ENCODE measurements at places on chromosomes 12 and 14.

GRCh38 chr12:3777206-3777809, 24.4 kb upstream of the CRACR2A start:
- peak; percentile 58 for DNase-seq

- DNase-seq, result peak; percentile 35
Observed at GRCh38 chr12:120361506-120362208, 7.3 kb downstream of the MSI1 start.

- DNase-seq, result no peak
Observed at GRCh38 chr14:37668646-37669045, 73.2 kb downstream of the TTC6 start.

DNA sequence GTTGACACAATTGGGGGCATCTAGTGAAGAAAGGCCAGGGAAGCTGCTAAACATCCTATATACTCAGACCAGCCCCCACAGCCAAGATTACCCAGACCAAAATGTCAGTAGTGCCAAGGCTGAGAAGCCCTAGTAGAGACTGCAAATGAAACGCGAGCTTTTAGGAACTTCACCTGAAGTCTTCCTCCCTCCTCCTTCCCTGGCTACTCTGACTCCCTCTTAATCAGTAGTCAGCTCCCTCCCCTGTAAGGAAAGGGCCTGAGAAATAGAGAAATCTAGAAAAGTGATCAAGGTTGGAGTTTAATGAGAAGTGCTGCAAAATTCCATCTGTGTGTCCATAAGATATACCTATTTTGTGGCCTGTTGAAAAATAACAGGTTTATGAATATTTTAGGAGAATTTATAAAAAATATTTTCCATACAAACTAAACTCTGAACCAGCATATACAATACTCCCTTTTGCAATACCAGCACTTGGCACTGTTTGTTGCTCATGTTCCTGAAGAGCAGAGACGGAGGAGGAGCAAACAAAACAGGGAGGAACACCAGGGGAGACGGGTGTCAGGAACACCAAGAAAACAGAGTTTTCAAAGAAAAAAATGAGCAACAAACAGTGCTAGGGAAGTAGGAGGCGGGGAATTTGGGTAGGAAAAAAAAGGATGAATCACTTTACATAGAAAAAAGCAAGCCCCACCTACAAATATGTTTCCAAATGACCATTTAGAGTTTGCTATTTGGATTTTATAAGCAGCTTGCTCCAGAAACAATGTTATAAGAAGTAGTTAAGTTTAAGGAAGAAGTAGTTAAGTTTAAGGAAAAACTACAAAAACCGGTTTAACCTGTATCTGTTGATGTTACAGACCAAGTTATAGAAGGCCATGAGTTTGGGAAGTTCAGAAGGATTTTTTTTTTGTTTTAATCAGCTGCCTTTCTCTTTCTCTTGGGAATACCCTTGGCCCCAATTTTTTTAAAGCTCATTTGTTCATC, 282.1 kb upstream of the GRIP1 start:
- no peak for DNase-seq

GRCh38 chr12:14618983-14619382, 51.3 kb upstream of the PLBD1 start:
- peak; percentile 23 for DNase-seq

DNA sequence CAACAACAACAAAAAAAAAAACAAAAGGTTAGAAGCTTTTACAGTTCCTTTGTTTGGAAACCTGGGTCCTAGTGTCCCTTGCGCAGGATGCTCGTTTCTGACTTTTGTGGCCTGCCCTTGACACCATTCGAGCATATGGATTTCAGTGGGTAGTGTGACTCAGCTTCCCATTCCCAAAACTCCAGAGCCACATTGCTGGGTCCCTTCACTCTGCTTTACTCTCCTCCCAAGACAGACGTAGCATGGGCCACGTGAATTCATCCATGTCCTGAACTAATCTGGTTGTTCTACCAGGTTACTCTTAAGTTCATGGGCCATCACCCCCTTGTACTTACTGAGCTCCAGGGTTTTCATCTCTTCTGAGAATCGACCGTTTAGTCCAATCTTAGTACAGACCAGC, 68.0 kb upstream of the MAX start:
- no peak for DNase-seq

- DNase-seq, result peak; percentile 47
Observed at GRCh38 chr14:25150934-25151790, 101.2 kb upstream of the STXBP6 start.

- no peak for DNase-seq
Observed at GRCh38 chr12:43315961-43316360, 236.0 kb downstream of the ADAMTS20 start.

Measured in hematopoietic multipotent progenitor cell treated with erythropoietin and hydrocortisone succinate and interleukin-3 and kit ligand, for 8 days (in vitro differentiated cells).